Fibroblast of skin of back (primary cell): ENCODE measurements at places on chromosomes 2 and 18.

DNA sequence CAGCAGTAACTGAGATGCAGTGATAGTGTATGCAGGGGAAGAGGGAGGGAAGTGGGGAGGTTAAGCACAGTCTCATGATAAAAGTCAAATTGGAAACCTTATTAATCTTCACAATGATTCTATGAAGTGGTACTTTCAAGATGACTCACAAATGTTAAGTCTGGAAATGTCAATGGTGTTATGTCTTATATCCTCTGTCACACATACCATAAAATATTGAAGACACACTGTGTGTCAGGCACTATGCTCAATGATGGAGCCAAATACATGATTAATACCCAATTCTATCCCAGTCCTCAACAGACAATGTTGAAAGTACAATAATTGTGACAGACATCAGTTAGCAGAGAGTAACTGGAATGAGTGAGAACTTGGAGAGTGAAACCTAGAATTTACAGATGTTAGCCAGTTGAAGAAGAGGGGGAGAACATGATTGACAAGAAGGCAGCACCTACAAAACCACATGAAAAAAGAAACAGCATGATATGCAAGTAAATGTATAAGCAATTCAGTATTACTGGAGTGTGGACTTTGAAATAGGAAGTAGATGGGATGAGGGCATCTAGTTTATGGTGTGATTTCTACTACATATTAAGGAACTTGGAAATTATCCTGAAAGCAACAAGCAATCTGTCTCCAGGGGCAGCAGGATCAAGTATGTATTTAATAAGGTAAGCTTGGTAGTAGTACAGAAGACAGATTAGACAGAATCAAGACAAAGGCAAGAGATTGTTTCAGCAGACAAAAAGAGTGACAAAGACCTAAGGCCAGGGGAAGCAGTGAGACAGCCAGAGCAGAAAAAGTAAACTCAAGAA is 107.6 kb downstream of the STRN start:
- DNase-seq: no peak

- peak; percentile 87 for DNase-seq
Observed at GRCh38 chr2:241558532-241559322, at the start of gene BOK. Gene BOK, plus strand, starts transcription at chr2:241558745. Its CDS starts 739 bp downstream, at chr2:241559484.

GRCh38 chr18:45166341-45166835 is 448.9 kb upstream of the SLC14A2 start:
- DNase-seq: peak; percentile 95

GRCh38 chr2:170224692-170225294 is 46.8 kb downstream of the MYO3B start:
- DNase-seq: no peak

GRCh38 chr2:143284087-143284675 is 155.0 kb downstream of the ARHGAP15 start:
- peak; percentile 39 for DNase-seq

DNA sequence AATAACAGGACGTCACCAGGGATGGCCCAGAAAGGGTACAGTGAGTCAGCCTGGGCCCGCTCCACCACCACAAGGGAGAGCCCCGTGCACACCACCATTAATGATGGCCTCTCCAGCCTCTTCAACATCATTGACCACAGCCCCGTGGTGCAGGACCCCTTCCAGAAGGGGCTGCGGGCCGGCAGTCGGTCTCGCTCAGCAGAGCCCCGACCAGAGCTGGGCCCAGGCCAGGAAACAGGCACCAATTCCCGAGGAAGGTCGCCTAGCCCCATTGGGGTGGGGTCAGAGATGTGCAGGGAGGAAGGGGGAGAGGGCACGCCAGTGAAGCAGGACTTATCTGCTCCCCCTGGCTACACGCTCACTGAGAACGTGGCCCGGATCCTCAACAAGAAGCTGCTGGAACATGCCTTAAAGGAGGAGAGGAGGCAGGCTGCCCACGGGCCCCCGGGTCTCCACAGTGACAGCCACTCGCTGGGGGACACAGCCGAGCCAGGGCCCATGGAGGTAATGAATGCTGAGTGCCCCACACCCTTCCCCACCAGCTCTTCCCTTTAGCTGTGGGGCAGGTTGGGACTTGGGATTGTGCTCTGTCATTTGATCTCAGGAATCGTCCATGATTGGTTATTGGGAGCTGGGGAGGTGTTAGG is 120.5 kb downstream of the MTCL1 start:
- no peak for DNase-seq

DNA sequence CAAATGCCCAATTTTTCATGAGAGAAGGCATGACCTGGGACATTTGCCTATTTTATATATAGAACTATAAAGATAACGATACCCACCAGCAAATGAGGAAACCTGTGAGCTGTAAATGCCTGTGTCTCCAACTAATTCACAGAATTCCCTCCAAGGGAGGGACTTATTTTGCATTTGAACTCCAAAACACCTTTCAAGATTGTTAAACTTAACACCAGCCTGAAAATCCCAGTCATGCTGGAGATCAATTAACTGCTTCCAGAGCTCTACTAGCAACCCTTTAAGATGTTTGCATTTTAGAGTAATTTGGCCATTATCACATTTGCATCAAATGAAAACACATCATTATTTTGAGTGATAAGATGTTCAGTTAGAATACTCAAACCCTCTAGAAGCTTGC is 68.1 kb upstream of the KLHL14 start:
- DNase-seq: no peak

DNA sequence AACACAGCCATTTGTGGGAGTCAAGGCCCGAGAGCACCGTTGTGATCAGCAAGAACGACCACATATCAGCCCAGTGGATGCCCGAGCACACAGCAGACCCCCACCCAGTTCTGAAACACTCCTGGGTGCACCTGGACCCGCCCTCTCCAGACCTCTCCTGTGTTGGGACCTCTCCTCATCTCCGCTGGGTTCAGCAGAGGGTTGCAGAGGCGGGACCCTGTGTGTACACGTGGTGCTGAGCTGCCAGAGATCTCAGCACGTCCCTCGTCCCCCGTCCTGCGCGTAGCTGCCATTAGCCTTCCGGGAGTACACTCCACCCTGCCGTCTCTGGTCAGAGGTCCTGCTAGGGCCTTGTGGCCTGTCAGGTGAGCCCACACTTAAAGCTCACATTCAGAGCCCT is 51.7 kb downstream of the ADI1 start:
- no peak for DNase-seq

- DNase-seq: peak; percentile 86
Observed at GRCh38 chr2:226977775-226978190, 141.9 kb downstream of the RHBDD1 start.

DNA sequence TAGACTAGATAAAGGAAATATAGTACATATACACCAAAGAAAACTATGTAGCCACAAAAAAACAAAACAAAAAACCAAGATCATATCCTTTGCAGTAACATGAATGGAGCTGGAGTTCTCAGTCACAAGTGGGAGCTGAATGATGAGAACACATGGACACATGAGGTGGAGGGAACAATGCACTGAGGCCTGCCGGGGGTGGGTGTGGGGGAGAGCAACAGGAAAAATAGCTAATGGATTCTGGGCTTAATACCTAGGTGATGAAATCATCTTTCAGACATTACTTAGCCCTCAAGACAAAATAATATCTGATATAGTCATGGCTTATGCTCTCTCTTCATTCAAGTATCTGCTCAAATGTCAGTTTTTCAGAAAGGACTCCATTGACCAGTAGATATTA is 930.6 kb downstream of the LRP1B start:
- peak; percentile 39 for DNase-seq

GRCh38 chr2:170823898-170824215 is 7.2 kb downstream of the GAD1 start:
- DNase-seq: no peak

DNA sequence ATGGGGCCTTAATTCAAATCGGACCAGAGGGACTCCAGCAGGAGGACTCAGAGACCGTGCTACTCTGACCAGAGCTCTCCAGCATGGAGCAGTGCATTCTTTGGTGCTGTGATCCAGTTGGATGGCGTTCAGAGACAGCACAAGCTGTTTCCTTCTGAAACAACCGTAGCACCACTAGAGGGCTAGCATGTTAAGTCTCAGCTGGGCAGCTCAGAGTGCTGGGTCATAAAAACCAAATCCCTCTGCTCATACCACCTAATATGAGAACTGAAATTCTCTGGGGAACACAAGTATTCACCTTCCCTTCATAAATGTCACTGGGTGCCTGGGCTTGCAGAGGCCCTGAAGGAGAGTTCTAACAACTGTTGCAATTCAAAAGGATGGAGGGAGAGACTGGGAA is 97.7 kb upstream of the TFCP2L1 start:
- DNase-seq: no peak

- DNase-seq: no peak
Observed at GRCh38 chr2:104863146-104863467, 9.2 kb downstream of the POU3F3 start.

DNA sequence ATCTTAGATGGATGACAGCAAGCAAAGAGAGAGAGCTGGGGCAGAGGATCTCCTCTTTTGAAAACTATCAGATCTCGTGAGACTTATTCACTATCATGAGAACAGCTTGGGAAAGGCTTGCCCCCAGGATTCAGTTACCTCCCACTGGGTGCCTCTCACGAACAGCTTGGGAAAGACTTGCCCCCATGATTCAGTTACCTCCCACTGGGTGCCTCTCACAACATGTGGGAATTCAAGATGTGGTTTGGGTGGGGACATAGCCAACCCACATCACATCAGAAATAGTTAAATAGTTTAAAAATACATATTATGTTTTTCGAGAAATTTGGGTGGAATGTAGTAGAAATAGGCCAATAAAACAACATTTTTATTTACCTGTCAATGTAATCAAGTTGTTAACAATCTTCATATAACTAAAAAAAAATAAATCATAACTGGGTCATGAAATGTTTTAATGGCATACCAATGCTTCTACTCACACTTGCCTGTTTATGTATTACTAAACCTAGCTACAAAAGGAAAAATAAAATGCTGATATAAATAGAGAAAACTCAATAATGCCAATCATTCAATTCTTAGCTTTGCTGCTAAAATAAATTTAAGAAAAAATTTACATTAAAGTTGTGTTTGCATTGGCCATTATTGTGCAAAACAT is 608.9 kb downstream of the SUCLG1 start:
- peak; percentile 85 for DNase-seq

- no peak for DNase-seq
Observed at GRCh38 chr2:43717322-43717721, 41.1 kb upstream of the C1GALT1C1L start.

GRCh38 chr2:125272651-125273050 is 1247.6 kb downstream of the CNTNAP5 start:
- DNase-seq: no peak

- DNase-seq: no peak
Observed at GRCh38 chr2:219537657-219538488, 5.7 kb downstream of the CHPF start.

- DNase-seq: peak; percentile 33
Observed at GRCh38 chr2:43311276-43311675, 84.9 kb upstream of the ZFP36L2 start.

DNA sequence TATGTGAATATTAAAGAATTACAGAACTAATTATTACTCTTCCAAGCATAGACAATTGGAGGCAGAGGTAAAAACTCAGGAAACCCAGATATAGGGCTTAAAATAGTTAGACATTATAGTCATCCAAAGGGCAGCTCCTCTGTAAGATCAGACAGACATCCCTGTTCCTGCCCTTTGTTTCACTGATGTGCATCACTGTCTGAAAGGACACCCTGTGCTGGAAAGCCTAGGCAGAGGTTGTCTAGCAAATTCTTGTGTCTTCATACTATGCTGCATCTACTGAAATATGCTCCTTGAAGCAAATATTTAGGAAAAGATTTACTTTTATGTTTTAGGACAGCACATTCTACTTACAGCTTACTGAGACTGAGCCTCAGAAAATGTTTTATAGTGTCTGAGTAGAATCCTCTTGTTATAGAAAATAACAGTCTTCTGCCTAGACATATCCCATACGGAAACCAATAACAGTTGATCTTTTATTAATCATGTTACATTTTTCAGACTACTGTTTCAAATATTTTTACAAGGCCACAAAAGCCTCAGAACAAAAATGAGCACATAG is 977.3 kb upstream of the CDH2 start:
- peak; percentile 62 for DNase-seq

GRCh38 chr2:188788621-188789020 is 185.6 kb upstream of the COL3A1 start:
- DNase-seq: peak; percentile 90

DNA sequence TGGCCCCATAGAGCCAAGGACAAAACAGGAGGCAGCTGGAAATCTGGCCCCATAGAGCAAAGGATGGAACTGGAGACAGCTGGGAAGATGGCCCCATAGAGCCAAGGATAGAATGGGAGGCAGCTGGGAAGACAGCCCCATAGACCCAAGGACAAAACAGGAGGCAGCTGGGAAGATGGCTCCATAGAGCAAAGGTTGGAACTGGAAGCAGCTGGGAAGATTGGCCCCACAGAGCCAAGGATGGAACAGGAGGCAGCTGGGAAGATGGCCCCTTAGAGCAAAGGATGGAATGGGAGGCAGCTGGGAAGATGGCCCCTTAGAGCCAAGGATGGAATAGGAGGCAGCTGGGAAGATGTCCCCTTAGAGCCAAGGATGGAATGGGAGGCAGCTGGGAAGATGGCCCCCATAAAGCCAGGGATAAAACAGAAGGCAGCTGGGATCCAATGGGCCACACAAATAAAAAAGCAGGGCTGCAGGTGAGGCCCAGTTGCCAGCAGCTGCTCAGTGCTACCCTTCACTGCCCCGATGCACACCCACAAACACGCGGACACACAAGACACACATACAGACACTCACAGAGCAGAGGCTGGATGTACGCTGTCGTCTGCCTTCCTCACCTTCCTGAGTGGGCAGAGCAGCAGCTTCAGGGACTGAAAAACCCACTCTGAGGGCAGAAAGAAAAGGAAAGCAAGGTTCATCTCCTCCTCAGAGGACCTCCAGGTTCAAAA is 505.4 kb upstream of the MYT1L start:
- DNase-seq: no peak

DNA sequence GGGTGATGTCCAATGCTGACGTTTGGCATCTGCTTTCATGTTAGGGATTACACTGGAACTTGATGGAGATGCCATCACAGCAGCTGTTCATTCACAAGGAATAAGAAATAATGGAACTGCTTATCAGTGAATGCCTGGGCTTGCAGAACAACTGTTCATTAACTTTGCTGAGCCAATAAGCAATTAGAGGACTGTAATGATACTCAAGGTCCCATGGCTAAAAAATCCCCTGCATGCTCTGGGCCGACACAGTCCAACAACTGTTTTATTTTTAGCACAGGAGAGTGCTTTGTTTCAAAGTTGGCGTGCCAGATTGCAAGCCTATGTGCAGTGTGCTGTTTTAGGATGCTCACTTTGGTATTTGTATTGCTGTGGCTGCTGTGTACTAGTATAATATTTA is 408.0 kb upstream of the RGPD4 start:
- DNase-seq: no peak

DNA sequence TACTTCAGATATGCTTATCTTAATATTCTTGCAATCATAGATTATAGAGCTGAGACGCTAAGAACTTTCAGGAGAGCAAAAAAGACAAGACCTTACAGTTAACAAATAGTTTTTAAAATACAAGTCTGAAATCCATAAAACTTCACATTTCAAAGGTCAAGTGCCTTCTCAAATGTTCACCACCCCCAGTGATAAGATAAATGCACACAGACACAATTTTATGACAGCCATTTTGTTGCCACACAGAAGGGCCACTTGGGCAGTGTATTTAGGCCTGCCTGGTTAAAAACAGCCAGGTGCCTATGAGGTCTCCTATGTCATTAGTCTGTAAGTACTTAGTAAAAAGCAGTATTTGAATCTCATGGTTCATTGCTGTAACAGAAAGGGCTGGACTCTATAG is 8.1 kb upstream of the PSTPIP2 start:
- DNase-seq: no peak
